Kidney (tissue), 22 donors: ENCODE measurements at places on chromosomes 3 and 15. TPM values are rescaled to one million over a fixed set of nuclear protein-coding genes. Genes with fewer than 3 reads are reported as not detected.

HTR3E gene
- total RNA-seq: not detected

RTP2 gene
- total RNA-seq: not detected

DHFR2 gene
- 9.9 TPM for total RNA-seq

TMIE gene
- 0.79 TPM for total RNA-seq

PIAS1 gene
- total RNA-seq: 44.3 TPM

DNA sequence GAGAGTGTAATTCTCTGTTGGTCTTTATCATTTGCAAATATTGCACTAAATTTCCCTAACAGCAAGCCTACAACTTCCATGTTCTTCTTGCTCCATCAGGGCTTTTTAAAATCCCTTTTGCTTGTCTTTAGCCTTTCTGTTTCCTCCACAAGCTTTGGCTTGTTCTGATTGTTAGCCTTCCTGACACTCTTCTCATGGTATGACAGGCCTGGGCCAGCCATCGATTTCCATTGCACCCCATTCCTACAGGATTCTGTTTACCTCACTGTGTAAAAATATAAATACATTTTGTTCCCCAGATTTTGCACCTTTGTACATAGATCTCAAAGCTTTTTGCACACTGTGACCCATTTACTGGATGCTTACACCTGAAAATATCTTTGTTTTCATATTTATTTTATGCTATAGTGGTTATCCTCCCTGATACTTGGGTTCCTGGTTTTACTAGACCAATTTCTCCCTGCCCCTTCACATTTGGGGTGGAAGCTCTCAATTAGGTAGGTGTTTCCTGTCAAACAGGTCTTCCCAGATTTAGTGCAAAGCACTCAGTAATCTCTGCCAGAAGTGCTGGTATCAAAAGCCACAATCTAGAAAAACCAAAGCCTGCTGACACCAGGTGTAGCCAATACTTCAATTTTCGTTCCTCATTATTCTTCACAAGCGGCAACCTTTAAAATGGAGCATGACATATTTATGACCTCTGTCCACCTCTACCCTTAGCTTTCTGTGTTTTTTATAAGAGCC, 57.9 kb upstream of the PPP2R3A start:
- H3K27ac ChIP-seq: no peak overlapping the region
- H3K4me1 ChIP-seq: no peaks in the 10 kb centered on the region
- DNase-seq: no peak
- H3K27me3 ChIP-seq: no peaks in the 10 kb centered on the region

GRCh38 chr3:194269610-194270145, 81.5 kb downstream of the CPN2 start:
- peaks cover 30% of the 10 kb centered on the region for H3K4me1 ChIP-seq
- peak overlapping the region; percentile 58 for H3K27ac ChIP-seq
- H3K36me3 ChIP-seq: no peaks in the 10 kb centered on the region
- no peak overlapping the region for H3K4me3 ChIP-seq
- DNase-seq: peak; percentile 67
- H3K27me3 ChIP-seq: no peaks in the 10 kb centered on the region
